ENCODE measurements at places on chromosomes 1 and 21. TPM values are rescaled to one million over a fixed set of nuclear protein-coding genes. Genes with fewer than 3 reads are reported as not detected.

- no peak for DNase-seq
Observed at GRCh38 chr1:44543064-44543744, 131.1 kb downstream of the TMEM53 start.

GRCh38 chr1:27527223-27527889 lies 37.4 kb upstream of the WASF2 start:
- peak; percentile 66 for DNase-seq

DNA sequence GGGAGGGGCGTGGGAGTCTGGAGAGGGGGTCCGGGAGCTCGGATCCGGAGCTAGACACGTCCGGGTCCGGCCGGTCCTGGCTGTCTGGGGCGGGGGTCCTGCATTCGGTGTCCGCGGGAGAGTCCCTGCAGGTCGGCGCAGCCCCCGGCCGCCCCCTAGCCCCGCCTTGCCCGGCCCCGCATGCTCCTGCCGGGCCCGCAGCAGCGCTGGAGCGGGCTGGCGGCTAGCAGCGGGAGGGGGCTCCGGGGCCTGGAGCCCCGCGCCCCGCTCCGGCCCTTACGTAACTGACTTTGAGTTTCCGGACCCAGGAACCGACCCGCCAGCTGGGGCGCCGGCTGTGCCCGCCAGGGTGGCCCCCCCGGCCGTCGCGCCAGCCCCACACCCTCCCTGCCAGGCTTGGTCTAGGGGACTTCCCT lies 26.9 kb upstream of the EPB41 start:
- DNase-seq: peak; percentile 60

DNA sequence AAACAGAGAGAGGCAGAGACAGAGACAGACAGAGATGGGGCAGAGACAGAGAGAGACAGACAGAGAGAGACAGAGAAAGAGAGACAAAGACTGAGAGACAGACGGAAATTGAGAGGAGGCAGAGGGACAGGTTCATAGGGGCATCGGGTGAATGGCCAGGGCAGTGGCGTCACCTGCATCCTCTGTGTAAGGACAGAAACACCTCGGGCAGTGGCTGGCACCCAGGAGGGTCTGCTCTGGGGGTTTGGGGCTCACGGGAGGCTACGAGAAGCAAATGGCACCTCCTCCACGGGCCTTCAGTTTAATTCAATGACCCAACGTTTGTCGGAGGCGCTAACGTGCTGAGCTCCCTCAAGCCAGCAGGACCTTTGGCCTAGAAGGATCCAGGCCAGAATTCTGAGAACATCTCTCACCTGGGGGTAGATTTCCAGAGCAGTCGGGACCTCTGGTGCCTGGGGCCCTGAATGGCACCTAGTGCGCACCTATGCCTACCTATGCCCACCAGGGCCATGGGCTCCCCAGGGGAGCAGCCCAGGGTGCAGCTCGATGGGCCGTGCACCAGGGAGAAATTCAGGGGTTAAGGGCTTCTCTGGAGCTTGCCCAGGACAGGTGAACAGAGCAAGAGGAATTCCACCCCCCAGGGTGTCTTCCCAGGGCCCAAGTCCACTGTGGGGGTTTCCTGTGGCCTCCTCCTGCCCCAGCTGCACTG lies 20.6 kb upstream of the PTTG1IP start:
- DNase-seq: no peak

Gene LCE1E
- total RNA-seq: not detected

GRCh38 chr1:104229860-104230259 lies 480.2 kb downstream of the AMY1C start:
- no peak for DNase-seq

DNA sequence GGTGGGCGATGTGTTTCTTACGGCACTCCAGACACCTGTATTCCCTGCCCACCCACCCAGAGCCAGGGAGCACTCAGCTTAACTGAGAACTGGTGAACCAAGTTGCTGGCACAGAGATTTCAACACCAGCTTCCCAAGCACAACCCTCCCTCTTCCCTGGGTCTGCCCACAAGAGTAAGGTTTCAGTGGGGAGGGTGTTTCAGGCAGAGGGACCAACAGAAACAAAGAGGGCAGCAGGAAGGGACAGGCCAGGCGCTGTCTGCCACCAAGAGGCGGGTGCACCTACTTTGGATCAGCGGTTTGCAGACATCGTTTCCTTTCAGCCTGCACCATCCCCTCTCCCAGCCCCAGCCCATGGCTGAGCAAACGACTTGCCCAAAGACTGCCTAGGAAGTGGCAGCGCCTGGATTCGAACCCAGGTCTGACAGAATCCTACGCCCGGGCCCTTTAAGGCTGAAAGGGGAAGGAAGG lies 21.9 kb upstream of the ALDH4A1 start:
- no peak for DNase-seq

- no peak for DNase-seq
Observed at GRCh38 chr1:24990779-24991641, 60.9 kb upstream of the RUNX3 start.

DNA sequence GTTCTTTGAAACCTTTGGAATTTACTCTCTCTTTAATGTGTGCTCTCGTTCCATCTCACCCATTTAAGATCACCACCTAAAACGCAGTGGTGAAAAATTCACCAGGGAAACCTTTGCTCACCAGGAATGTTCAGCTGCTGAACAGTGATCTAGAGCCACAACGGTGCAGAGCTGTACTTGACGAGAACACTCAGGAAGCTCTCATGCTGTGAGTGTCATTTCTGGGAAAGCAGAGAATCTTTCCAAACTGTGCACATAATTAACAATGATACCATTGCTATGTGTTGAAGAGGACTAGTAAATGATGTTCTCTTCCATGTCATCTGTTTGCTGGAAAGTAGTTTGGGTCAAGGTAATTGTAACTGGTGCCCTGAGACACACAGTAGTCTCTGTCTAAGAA lies 117.1 kb downstream of the ZZZ3 start:
- no peak for DNase-seq

DNA sequence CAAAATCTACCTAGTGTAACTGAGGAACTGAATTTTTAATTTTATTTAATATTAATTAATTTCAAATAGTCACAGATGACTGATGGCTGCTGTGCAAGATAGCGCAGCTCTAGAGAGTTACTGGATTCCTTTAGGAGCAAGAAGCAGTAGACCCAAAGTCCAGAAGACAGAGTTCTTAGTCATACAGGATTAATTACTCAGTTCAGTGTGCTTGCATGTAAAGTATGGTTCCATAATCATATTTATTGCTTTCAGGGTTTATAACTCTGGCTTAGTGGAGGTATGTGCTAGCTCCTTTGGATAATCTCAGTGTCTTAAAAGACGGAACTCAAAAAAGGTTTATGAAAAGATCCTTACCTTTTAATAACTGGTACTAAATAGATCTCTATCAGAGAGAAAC lies 17.4 kb downstream of the CEPT1 start:
- DNase-seq: no peak

DNA sequence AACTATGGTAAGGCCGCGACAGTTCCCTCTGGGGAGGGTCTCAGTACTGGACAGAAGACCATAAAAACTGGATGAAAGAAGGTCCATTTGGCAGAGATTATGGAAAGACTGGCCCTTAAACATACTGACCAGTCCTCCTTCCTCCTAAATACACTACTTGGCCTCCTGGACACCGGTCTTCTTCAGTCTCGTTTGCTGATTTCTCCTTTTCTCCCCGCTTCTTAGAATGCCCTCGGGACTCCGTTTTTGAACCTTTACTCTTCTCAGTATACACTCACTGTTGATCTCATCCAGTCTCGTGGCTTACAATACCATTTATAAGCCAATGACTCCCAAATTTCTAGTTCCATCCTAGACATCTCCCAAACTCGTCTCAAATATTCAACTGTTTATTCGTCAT lies 694 bp upstream of the MRPL9 start:
- no peak for DNase-seq

DNA sequence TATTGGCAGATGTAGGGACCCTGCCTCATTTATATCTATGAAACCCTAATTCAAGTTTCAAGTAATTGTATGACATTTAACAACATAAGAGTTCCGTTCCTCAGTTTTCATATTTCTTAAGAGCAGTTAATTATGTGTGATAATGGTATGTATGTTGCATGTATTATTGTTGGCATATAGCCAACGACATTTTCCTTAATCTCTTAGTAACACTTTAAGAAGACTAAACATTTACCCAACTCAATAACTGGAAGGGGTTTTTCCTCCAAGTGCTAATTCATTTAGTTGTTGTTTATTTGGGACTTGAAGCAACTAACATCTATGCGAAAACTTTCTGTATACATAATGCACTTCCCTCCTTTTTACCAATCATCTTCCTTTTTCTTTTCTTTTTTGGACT lies 1.5 kb upstream of the RALGPS2 start:
- DNase-seq: no peak

- no peak for DNase-seq
Observed at GRCh38 chr1:218587900-218588299, 242.8 kb downstream of the TGFB2 start.

Gene TNNT2
- total RNA-seq: not detected

GRCh38 chr1:159296706-159297375 lies 5.3 kb upstream of the FCER1A start:
- no peak for DNase-seq

GRCh38 chr1:119715542-119715941 lies 3.8 kb downstream of the PHGDH start:
- DNase-seq: no peak

DNA sequence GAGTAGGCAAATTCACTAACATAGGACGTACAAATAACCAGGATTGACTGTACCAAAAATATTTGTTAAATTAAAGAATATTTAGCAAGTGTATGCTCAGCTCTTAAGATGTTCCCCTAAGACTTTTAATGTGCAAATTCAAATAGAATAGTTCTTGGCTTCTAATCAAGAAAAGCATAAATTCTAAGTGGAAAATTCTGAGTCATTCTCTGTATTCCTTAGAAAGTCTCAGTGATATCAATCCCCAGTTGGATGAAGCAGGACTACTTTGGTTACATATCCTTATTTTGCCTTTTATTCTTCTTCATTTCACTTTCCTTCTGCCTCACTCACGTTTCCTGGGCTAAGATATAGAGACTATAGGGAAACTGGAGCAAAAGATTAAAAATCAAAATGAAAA lies 130.2 kb downstream of the IFI44 start:
- DNase-seq: no peak

GRCh38 chr1:196355206-196355786 lies 252.9 kb downstream of the KCNT2 start:
- DNase-seq: no peak

DNA sequence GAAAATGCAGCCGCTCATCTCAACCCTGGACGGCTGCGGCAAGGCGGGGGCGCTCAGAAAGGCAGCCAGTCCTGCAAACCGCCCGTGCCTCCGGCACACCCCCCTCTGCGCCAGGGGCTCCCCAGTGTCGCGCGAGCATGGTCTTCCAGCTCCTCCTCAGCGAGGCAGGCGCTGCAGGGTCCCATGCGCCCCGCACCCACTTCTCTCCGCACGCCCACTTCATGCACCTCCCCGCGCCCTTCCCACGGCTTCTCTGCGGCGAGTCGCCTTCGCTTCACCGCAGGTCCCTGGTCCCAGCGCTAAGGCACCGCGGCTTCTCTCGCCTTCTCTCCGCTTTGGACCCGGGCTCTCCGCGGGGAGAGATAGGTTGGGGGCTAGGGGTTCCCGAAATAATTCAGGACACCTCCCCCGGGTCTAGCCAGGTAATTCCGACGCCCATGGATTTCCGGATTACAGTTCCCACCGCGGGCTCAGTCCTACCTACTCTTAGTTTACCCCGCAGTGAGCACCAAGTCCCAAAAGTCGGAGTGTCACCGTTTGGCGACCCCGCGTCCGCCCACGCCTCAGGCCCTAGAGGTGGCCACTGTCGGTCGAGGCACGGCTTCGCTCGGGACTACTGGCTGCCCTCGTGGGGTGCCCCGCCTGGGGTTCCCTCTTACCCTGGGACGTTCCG lies 67.5 kb downstream of the SYT2 start:
- no peak for DNase-seq

Gene ERICH3
- 6.4 TPM for total RNA-seq

Gene APOBEC4
- not detected for total RNA-seq

Gene KIF26B
- 0.79 TPM for total RNA-seq

- no peak for DNase-seq
Observed at GRCh38 chr1:224256640-224257039, 73.3 kb downstream of the NVL start.

DNA sequence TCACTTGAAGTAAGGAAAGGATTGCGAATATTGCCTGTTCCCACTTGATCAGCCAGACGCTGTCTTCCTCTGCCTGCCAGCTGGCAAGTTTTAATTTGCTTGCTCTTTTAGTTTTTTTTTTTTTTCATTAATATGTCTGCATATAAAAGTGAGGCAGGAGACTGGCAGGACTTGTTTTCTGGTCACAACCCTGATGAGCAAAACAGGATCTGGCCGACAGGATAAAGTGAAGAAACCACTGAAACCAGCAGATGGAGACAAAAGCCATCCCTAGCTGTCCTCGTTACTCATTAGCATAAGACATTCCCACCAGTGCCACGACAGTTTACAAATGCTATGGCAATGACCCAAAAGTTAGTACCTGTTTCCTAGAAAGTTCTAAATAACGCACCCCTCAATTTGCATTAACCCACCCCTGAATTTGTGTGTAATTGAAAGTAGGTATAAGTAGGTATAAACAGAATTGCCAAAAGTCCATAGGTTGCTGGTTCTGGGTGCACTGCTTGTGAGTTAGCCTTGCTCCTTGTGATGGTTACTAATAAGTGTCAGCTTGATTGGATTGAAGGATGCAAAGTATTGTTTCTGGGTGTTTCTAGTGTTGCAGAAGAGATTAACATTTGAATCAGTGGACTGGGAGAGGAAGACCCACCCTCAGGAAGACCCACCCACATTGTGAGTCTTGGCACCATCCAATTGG lies 60.8 kb downstream of the ZNF684 start:
- no peak for DNase-seq

DNA sequence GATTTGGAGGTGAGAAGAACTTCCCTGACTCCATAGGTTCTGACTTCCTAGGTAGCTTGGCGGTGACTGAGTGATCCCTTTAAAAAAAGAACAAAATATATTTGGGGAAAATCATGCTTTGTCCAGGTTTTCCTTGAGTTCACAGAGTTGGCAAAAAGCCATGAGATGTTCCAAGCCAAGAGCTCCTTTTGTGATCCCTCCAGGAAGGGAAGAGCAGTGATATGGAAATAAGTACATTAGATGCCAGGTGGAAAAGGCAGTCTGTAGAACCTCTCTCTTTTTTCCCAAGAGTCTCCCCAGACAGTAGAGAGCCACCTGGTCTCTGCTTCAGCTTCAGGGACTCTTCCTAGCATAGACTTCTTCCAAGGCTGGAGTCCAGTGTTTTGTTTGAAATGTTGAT lies 10.2 kb downstream of the TLCD4 start:
- DNase-seq: no peak

DNA sequence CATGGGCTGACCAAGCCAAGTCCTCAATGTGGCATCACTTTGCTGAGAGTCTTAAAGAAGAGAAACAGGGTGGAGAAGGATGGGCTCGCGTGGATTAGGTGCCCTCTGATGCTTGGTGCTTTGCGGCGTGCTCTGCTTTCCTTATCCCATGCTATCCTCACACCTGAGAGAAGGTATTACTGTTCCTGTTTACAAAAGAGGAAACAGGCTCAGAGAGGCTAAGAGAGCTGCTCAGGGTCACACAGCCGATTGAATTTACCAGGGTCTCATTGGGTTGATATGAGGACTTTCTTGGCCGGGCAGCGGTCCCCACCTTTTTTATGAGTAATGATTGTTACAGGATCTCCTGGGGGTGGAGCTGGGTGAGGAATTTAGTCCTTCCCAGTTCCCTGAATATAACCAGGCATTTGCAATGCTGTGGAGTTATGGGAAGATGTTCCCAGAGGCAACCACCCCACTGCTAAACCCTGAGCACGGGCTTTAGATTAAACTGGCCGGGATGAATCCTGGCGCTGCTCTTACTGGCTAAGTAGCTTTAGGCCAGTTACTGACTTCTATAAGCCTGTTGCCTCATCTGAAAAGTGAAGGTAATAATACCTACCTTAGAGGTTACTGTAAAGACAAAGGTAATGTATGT lies 4.5 kb downstream of the ASCL5 start:
- no peak for DNase-seq

Gene NPL
- total RNA-seq: 94.5 TPM

- peak; percentile 4 for DNase-seq
Observed at GRCh38 chr21:42565886-42566523, 52.4 kb downstream of the SLC37A1 start.

All from transverse colon (tissue), 4 donors.